ENCODE measurements at places on chromosomes 4 and X.

DNA sequence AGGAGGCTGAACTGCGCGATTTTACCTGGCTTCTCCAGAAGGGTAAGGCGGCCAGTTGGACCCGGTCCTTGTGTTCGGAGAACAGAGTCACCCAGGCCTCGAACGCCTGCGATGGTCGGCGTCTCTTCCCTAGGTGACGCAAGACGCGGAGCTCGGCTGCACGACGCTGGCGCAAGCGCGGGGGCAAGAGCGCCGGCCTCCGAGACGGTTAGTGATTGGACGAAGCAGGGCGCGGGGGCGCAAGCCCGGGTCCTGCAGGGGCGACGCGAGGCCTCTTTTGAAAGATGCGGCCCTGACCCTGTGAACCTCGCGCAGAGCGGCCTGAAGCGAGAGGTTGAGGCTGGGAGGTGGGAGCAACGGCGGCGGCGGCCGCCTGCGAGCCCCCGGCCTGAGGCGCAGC is 428 bp downstream of the ADAD1 start:
- no peak overlapping the region for H3K27ac ChIP-seq
- H3K4me1 ChIP-seq: peaks cover 6% of the 10 kb centered on the region
- no peak for DNase-seq
- H3K4me3 ChIP-seq: no peak overlapping the region

DNA sequence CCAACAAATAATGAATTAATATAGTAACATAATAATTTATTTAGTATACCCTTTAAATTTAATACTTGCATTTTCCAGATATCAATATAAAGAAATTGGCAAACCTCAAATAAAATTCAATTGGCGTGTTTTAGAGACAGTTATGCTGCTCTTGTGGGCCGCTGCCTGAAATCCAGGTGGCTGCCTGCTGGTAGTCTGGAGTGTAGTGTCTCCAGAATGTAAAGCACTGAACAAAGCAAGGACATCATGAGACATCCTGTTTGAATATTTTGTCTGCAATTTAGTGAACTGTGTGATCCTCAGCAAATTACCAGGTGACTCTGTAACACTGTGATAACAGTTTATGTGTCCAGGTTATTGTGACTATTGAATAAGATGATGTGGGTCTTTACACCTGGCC is 29.9 kb downstream of the ZFP42 start:
- peaks cover 3% of the 10 kb centered on the region for H3K36me3 ChIP-seq
- H3K4me1 ChIP-seq: peaks cover 20% of the 10 kb centered on the region
- H3K27me3 ChIP-seq: no peaks in the 10 kb centered on the region
- H3K27ac ChIP-seq: no peak overlapping the region
- H3K4me3 ChIP-seq: no peak overlapping the region

GRCh38 chr4:24662056-24662455 is 77.7 kb upstream of the DHX15 start:
- H3K27ac ChIP-seq: no peak overlapping the region
- no peak overlapping the region for H3K4me3 ChIP-seq
- H3K4me1 ChIP-seq: peaks cover 5% of the 10 kb centered on the region
- no peak for DNase-seq
- no peaks in the 10 kb centered on the region for H3K36me3 ChIP-seq
- H3K27me3 ChIP-seq: peaks cover 2% of the 10 kb centered on the region

GRCh38 chr4:102497986-102498385 is 3.2 kb upstream of the NFKB1 start:
- no peak overlapping the region for H3K27ac ChIP-seq
- no peak overlapping the region for H3K4me3 ChIP-seq
- no peak for DNase-seq
- peaks cover 30% of the 10 kb centered on the region for H3K4me1 ChIP-seq
- no peaks in the 10 kb centered on the region for H3K36me3 ChIP-seq

DNA sequence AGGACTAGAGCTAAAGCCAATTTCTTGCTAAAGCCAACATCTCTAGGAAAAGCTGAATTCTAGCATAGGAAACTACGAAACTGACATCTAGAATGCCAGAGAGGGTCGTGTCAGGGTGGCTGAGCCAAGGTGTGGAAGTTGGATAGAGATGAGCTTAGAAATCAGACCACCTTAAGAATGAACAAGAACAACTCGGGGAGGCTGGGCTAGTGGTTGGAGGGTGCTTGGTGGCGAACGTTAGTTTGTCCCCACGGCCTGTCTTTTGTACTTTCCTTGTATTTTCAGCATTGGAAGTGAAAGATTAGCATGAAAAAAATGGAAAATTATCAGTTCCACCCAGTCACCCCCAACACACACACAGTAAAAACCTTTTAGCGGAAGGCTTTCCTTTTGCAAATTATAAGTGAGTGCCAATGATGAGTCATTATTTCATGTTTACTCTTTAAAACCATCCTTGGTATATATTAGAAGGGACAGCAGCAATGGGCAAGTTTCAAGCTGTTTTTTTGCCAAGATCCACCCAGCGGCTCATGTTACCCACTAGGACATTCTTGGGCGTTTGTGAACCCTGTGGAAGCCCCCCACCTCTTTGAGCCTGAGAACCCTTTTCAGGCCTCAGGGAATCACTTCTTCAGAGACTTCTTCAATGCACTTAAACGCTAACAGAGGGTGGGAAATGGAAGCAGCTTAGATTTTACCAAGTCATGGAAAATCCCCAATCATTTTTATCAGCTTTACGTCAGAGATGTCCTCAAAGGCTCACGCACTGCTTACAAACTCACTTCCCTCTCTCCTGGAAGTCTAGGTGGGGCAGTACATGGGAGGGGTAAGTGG is 4.9 kb upstream of the PPEF1 start:
- no peak for DNase-seq
- H3K36me3 ChIP-seq: no peaks in the 10 kb centered on the region
- H3K4me3 ChIP-seq: no peak overlapping the region
- H3K27me3 ChIP-seq: no peaks in the 10 kb centered on the region
- no peak overlapping the region for H3K27ac ChIP-seq

DNA sequence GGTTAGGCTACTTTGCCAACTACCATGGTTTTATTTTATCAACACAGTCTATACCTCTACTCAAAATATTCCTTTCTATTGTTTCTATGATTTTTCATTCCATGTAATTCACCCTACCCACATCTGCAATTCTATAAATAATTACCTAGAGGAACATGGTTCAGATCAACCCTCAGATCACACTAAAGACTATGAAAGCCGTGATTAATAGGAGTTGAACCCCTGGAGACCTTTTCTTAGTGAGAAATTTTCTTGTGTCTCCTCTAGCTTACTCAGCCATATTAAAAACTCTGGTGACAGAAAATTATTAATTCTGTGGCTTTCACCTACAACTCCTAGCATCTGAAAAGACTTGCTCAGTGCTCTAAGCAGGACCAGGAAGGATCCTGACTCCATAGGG is 38.5 kb upstream of the CXXC4 start:
- no peak overlapping the region for H3K27ac ChIP-seq
- no peak for DNase-seq
- peaks cover 2% of the 10 kb centered on the region for H3K36me3 ChIP-seq

DNA sequence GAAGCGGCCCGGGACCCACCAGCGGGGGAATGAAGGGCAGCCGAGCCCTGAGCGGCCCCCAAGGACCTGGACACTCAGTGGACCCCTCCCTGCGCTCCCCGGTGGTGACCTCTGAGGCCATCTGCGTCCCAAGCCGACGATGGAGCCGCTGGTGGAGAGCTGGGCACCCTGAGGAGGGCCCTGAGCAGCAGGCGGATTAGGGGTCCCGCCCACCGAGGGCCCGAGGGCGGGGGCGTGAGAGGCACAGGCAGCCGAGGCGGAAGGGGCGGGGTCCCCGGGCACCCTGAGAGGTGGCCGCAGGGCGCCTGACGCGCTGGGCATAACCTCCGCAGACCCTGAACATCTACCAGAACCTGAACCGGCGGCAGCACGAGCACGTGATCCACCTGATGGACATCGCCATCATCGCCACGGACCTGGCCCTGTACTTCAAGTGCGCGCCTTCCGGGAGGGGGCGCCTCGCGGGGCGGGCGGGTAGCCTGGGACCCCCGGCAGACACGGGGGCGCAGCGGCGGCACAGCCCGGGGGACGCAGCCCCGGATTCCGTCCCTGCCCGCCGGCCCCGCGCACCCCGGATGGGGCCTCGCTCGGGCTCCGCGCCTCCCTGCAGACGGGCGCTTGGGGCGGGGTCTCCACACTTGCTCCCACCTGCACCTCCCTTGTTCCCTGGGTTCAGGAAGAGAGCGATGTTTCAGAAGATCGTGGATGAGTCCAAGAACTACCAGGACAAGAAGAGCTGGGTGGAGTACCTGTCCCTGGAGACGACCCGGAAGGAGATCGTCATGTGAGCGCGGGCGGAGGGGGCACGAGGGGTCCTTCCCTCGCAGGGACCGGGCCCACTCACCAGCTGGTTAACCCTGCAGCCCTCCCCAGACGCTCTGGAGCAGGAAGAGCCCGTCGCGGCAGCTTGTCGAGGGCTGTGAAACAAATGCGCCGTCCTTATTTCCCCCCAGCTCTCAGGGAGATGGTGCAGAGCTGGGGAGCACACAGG is 10.3 kb downstream of the ATP5ME start:
- no peaks in the 10 kb centered on the region for H3K27me3 ChIP-seq
- H3K27ac ChIP-seq: no peak overlapping the region
- peaks cover 9% of the 10 kb centered on the region for H3K36me3 ChIP-seq
- peak overlapping the region; percentile 66 for H3K4me3 ChIP-seq
- H3K4me1 ChIP-seq: peaks cover 2% of the 10 kb centered on the region
- DNase-seq: no peak

- DNase-seq: no peak
- H3K27me3 ChIP-seq: no peaks in the 10 kb centered on the region
- peaks cover 22% of the 10 kb centered on the region for H3K4me1 ChIP-seq
- no peaks in the 10 kb centered on the region for H3K36me3 ChIP-seq
- H3K27ac ChIP-seq: no peak overlapping the region
- no peak overlapping the region for H3K4me3 ChIP-seq
Measured at GRCh38 chrX:47578692-47579091, 3.5 kb upstream of the TIMP1 start.

DNA sequence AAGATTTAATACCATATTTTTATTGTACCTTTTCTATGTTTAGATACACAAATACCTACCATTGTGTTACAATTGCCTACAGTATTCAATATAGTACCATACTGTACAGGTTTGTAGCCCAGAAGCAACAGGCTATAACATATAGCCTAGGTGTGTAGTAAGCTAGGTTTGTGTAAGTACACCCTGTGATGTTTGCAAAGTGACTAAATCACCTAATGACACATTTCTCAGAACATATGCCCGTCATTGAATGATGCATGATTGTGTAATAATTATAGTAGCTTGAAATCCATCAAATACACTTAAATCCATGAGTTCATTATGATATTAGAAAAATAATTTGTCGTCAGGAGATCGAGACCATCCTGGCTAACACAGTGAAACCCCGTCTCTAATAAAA is 30.8 kb downstream of the GAB3 start:
- H3K27me3 ChIP-seq: peaks cover 6% of the 10 kb centered on the region
- H3K4me3 ChIP-seq: no peak overlapping the region
- no peak for DNase-seq
- H3K27ac ChIP-seq: no peak overlapping the region
- no peaks in the 10 kb centered on the region for H3K36me3 ChIP-seq

- H3K36me3 ChIP-seq: no peaks in the 10 kb centered on the region
- H3K4me1 ChIP-seq: peaks cover 19% of the 10 kb centered on the region
- H3K4me3 ChIP-seq: no peak overlapping the region
- peak overlapping the region; percentile 70 for H3K27ac ChIP-seq
Measured at GRCh38 chrX:124217304-124218251, 114.9 kb upstream of the TEX13D start.

GRCh38 chr4:184039963-184040383 is 134.9 kb downstream of the STOX2 start:
- no peaks in the 10 kb centered on the region for H3K27me3 ChIP-seq
- no peak overlapping the region for H3K27ac ChIP-seq
- DNase-seq: no peak
- H3K4me3 ChIP-seq: peak overlapping the region; percentile 28

DNA sequence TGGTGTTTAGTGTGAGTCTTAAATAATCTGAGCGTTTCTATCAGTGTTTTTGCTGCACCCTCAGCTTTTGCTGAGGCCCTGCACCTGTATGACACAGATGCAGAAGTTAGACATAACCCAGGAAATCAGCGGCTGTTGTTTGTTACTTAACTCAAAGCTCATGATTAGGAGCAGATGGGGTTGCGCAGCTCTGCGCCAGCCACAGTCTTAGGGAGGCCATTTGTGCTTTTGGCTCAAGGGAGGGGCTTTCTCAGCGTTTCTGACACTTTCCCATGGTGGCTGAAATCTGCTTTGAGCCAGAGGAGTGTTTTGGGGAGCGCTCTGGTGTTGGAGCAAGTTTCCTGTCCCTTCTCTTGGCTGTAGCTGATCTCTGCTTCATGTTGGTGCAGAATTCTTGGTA is 433.8 kb downstream of the NAF1 start:
- no peak overlapping the region for H3K27ac ChIP-seq
- no peaks in the 10 kb centered on the region for H3K27me3 ChIP-seq
- H3K36me3 ChIP-seq: no peaks in the 10 kb centered on the region
- H3K4me3 ChIP-seq: no peak overlapping the region
- no peak for DNase-seq

DNA sequence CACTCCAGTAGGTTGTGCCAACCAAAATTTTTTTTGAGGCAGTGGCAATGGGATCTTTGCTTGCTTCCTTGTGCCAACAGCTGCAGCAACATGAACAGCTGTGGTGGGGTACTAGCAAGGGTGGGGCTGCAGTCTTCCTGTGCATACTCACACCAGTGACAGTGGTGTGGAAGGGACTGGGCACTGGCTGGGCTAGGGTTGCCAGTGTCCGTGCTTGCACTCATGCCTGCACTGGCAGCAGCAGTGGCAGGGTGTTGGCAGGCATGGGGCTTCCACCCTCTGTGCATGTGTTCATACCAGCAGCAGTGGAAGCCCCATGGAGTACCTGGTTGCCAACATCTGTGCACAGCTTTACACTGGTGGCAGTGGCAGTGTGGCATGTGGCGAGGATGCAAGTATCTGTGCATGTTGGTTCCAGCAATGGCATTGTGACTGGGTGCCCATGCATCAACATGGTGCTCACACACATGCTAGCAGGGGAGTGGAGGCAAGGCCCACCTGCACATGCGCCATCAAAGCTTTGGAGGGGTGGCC is 1312.6 kb downstream of the PCDH18 start:
- H3K27me3 ChIP-seq: no peaks in the 10 kb centered on the region
- DNase-seq: no peak
- H3K4me1 ChIP-seq: no peaks in the 10 kb centered on the region
- no peaks in the 10 kb centered on the region for H3K36me3 ChIP-seq
- no peak overlapping the region for H3K27ac ChIP-seq
